G401 (cell line): ENCODE measurements at places on chromosomes 13 and 19. TPM values are rescaled to one million over a fixed set of nuclear protein-coding genes. Genes with fewer than 3 reads are reported as not detected.

- DNase-seq = no peak
Observed at GRCh38 chr13:109547942-109548341, 238.4 kb downstream of the IRS2 start.

GRCh38 chr13:113845055-113845454, 18.8 kb downstream of the GAS6 start:
- no peak for DNase-seq

GRCh38 chr13:66519259-66519658, 710.9 kb downstream of the PCDH9 start:
- DNase-seq = no peak

GRCh38 chr19:570251-570686, 2.1 kb upstream of the BSG start:
- no peak for DNase-seq

DNA sequence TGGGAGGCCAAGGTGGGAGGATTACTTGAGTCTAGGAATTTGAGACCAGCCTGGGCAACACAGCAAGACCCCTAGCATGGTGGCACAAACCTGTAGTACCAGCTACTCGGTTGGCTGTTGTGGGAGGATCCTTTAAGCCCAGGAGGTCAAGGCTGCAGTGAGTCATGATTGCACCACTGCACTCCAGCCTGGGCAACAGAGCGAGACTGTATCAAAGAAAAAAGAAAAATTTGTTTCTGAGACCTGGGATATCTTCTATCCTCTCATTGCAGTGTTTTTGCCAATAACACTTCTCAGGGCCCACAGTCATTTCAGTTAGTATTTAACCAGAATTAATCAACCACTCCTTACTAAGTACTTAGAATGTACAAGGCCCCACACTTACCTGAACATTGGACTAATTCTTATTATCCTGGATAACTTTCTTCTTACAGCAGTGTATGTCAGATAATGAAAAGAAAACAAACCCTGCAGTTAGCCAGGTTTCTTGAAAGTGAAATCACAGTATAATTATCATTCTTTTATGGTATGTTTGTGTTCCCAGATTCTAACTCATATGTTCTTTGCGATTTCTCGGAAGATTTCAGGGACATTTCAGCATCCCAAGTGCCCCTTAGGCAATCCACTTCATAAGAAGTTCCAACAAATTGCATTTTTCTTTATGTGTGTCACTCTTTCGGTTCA, 75.6 kb upstream of the KLF5 start:
- no peak for DNase-seq

- DNase-seq = no peak
Observed at GRCh38 chr13:26921918-26922317, 161.3 kb upstream of the GPR12 start.

GRCh38 chr13:113489549-113490495, 689 bp downstream of the DCUN1D2 start:
- DNase-seq = peak; percentile 47

GRCh38 chr13:34513526-34513925, 428.5 kb upstream of the NBEA start:
- DNase-seq = no peak

DNA sequence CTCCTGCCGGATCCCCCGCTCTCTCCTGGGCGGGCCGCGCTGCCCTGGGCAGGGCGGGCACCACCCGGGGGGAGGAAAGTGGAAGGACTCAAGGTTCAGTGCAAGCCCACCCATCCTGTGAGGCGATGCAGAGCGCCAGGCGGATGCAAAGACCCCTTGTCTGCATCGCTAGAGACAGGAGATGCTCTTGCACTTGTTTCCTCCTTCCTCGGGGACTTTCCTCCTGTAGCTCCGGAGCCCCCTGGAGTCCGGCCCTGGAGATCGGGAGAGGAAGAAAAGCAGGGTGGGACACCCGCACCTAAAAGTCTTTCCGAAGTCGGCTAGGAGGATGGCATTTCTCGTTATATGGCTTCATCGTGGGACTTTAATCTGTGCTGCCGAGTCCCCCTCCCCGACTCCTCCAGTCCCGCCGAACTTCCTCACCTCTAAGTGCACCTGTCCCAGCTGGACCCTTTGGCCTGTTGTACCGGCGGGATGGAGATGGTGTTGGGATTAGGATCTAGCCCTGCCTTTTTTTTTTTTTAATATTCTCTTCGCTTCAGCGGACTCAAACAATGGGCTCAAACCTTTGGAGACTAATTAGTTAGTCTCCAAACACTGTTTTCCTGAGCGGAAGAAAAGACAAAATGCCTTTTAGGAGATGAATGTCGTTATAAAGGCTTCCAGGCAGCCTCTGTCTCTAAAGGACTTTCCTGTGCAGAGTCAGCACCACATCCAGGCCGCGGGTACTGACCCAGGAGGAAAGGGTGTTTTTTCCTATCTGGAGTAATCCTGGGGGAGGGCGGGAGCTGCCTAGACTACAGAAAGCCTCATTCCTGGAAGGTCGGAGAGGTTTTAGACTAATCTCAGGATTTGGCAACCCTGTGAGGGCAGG, 725 bp downstream of the FAM124A start:
- peak; percentile 26 for DNase-seq

- DNase-seq = peak; percentile 36
Observed at GRCh38 chr13:30313311-30313710, 6.0 kb upstream of the KATNAL1 start.

GRCh38 chr13:40895227-40896184, 106.1 kb downstream of the SLC25A15 start:
- DNase-seq = no peak

DNA sequence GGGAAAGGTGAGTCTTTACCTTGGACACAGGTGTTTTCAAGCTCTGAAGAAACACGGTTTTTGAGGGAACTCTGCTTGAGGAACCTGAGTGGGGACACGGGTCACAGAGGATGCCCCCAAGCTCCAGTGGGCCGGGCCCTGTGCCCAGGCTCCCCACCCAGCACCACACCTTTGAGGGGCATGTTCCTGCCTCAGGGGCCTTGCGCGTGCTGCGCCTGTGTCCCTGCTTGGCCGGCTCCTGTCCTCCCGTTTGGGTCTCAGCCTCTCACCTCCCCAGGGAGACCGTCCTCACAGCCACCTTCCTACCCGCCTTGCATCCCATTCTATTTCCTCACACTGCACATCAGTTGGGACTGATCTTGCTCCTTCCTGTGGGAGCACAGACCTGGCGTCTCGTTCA, 21.1 kb downstream of the PIP5K1C start:
- no peak for DNase-seq

GRCh38 chr13:65057986-65058385, 2172.2 kb downstream of the PCDH9 start:
- no peak for DNase-seq

DNA sequence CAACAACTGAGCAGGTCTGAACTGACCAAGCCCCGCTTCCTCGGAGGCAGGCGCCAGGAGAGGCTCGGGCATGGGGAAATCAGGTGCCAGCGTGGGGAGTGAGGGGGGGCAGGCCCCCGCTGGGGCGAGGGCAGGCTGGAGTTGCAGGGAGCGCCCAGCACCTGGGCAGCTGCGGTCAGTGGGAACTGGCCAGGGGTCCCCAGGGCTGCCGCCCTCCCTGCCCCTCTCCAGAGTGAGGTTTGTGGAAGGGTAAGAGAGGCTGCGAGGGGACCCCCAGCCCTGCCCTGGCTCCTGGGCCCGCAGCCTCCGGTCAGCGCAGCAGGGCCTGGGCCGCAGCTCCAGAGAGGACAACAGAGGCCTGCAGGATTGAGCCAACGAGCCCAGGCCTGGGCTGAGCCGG, 32.5 kb downstream of the PIP5K1C start:
- DNase-seq = no peak

GRCh38 chr13:36323951-36324566, 22.1 kb downstream of the SPART start:
- no peak for DNase-seq

GRCh38 chr19:55157064-55157908, at the start of gene TNNI3:
TSS of gene TNNI3 (minus strand) at chr19:55157732. CDS start at chr19:55157589, 143 bp downstream.
- DNase-seq = no peak

GRCh38 chr19:11293433-11294389, 2.2 kb upstream of the TSPAN16 start:
- peak; percentile 84 for DNase-seq

- DNase-seq = no peak
Observed at GRCh38 chr19:58328999-58329398, 2.2 kb downstream of the ZSCAN22 start.

- DNase-seq = no peak
Observed at GRCh38 chr13:110393761-110394160, 86.7 kb downstream of the COL4A2 start.

DNA sequence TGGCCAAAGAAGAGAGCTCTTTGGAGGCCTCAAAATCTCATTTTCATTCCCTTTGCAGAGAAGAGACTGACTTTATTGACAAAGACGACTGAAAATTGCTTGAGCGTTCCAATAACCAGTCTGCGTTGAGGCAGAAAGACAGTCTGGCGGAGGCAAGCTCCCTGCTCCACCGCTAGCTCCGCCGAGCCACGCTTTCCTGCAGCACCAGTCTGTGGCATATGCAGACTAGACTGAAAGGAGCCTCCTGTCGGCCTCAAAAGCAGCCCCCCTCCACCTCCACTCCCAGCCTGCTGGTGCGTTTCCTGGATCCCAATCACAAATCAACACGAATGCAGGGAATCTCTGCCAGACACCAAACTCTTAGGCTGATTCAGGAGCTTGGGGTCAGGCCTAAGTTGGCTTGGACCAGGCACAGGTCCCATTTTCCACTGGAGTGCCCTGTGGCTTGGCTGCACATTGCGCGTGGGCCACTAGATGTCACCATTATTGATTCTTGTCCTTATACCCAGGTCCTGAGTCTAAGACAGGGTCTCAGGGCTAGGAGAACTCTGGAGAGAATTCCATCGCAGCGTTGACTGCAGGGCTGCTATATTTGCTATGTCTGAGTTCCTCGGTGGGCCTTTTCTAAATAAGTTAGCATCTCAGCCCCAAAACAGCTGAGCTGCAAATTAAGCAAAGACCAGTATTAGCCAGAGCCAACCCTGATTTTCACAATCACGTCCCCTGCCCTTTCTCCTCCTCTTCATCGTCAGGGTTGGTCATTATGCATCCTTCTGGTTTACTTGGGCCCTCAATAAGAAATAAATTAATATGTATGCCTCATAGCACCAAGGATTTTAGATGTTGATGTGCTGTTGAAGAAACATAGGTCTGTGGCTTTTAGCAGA, 5.2 kb upstream of the ZNF507 start:
- DNase-seq = peak; percentile 49

DNA sequence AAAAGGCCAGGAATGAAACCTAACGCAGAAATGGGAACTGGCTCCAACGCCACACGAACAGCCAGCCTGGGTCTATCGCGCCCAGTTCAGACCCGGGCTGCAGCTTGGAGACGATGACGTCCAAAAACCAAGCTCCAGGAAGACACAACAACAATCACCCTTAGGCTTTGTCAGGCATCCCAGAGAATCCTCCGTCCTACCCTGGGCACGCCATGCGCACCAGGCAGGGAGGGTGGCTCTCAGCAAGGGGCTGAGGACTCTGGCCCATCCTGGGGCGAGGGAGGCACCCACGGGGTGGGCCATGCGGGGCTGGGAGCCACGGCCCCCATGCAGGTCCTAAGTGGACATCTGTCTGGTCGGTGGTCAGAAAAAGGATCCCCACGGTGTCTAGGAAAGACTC, 9.0 kb downstream of the RASA3 start:
- no peak for DNase-seq

- no peak for DNase-seq
Observed at GRCh38 chr19:1699386-1699785, 47.0 kb upstream of the TCF3 start.

DNA sequence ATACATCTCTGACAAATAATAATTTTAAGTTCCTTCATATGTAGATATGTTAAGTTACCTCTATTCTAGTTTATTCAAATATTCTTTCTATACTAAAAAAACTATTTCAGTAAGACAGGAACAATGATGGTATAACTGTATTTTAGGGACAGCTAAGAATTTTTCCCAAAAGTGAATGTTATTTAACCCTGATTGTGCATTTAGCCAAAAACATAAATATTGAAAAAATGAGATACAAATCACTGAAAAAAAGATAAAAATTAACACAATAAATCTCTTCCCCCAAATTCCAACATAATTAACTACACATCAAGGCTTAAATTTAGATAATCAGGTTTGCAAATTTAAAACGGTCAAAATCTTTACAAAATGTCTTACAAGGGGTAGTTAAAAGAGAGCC, 58.1 kb downstream of the KCNRG start:
- DNase-seq = no peak

DNA sequence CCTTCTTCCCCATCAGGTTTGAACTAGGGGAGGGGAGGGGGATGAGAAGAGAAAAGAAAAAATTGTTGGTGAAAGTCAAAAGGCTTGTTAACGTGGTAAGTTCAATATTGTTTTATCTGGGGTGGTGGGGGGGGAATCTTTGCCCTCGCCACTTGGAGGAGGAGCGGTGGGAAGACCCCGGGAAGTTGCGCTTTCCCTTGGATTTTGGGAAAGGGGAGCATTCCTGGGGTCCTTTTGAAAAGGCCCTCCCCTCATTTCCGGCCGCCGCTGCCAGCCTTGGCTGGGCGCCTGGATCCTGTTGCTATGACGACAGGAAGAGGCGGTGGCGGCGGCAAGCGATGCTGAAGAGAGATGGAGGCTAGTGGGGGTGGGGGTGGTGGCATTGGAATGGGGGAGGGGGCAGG, 4.6 kb upstream of the CACNG8 start:
- DNase-seq = no peak

- DNase-seq = peak; percentile 68
Observed at GRCh38 chr19:50204811-50205675, 1.6 kb downstream of the MYH14 start.

DNA sequence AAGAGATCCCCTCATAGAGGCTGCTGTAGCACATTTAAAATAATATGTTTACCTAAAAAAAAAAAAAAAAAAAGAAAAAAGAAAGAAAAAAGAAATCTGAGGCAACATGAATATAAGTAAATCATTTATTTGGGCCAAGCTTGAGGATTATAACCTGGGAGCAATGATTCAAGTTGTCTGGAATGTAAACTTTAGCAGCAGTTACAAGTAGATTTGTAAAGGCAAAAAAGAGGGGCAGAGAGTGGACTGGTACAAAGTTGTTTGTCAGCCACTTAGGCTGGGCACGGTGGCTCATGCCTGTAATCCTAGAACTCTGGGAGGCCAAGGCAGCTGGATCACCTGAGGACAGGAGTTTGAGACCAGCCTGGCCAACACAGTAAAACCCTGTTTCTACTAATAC, 11.3 kb downstream of the ZNF43 start:
- DNase-seq = no peak

DNA sequence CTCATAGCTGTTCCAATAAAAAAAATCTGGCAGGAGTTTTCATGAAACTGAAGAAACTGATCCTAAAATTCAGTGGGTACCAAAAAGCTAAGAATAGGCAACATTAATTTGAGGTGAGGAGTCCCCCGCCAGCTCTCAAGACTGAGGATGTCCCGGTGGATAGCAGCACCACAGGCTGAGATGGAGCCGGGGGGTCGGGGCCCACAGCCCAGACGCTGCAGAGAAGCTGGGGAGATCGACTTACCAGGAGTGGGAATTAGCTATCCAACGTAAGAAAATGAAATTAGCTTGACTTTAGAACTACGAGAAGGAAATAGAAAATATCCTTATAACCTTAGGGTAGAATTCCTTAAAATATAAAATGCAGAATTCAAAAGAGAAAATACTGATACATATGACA, 23.2 kb upstream of the DCUN1D2 start:
- no peak for DNase-seq

The ZNF317 gene
- 17.7 and 40.5 TPM in 2 replicates for total RNA-seq

The KLF1 gene
- total RNA-seq = not detected in 2 replicates

The RASA3 gene
- 11.9 and 13.7 TPM in 2 replicates for total RNA-seq

The DPF1 gene
- total RNA-seq = 1.9 and 7.0 TPM in 2 replicates

The CYP2A6 gene
- total RNA-seq = not detected in 2 replicates

The CYP4F2 gene
- 2.3 and 6.3 TPM in 2 replicates for total RNA-seq

The KLK3 gene
- total RNA-seq = not detected in 2 replicates

The IGLON5 gene
- total RNA-seq = not detected in 2 replicates

The FFAR2 gene
- not detected in 2 replicates for total RNA-seq

The NKPD1 gene
- total RNA-seq = 0.31 TPM in 1 of 2 replicates, not detected in the other

The ZNF98 gene
- total RNA-seq = not detected in 2 replicates

The RASIP1 gene
- 2.8 and 27.4 TPM in 2 replicates for total RNA-seq

The OR7A5 gene
- total RNA-seq = not detected in 2 replicates
